ENCODE measurements at places on chromosomes 12 and 14.

- no peak for DNase-seq
Measured at GRCh38 chr12:678747-679712, 15.8 kb upstream of the NINJ2 start.

DNA sequence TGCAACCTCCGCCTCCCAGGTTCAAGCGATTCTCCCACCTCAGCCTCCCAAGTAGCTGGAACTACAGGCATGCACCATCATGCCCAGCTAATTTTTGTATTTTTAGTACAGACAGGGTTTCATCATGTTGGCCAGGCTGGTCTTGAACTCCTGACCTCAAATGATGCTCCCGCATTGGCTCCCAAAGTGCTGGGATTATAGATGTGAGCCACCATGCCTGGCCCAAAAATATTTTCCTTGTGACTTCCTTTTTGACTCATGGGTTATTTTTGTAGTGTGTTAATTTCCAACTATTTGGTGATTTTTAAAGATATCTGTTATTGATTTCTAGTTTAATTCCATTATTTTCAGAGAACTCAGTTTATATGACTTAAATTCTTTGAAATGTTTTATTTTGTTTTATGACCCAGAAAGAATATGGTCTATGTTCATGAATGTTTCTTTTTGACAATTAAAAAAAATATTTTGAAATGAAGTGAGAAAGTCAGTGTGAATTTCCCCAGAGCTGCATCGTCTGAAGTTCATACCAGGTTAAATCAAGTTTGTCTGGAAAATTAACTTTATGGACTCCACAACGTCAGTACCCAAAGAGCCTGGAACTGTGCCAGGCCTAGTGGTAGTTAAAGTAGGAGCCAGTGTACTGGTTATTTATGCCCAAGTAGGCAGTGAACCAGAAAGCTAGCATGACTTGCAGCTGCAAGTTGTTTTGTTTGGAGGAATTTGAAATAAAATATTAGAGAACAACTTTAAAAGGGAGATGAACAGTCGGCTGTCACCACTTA is 2.8 kb upstream of the CDKL1 start:
- no peak for DNase-seq

DNA sequence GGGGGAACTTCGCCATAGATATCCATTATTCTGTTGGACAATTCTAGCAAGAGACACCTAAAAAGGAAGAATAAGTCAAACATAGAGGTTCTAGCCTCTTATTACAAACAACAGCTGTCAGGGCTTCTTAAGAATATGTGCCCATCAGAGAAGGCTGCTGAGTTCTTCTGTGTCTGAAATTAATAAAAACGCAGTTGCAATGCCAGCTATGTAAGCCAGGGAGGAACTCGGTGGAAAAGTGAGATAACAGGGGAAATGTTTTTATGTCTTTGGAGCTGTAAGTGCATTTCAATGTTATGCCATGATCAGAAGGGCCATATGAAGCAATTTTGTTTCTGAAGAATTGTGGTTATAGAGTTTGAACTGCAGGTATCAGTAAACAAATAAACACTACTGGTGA is 95.0 kb downstream of the SYT1 start:
- DNase-seq, result no peak

- no peak for DNase-seq
Measured at GRCh38 chr14:96497087-96497486, 5.1 kb upstream of the PAPOLA start.

DNA sequence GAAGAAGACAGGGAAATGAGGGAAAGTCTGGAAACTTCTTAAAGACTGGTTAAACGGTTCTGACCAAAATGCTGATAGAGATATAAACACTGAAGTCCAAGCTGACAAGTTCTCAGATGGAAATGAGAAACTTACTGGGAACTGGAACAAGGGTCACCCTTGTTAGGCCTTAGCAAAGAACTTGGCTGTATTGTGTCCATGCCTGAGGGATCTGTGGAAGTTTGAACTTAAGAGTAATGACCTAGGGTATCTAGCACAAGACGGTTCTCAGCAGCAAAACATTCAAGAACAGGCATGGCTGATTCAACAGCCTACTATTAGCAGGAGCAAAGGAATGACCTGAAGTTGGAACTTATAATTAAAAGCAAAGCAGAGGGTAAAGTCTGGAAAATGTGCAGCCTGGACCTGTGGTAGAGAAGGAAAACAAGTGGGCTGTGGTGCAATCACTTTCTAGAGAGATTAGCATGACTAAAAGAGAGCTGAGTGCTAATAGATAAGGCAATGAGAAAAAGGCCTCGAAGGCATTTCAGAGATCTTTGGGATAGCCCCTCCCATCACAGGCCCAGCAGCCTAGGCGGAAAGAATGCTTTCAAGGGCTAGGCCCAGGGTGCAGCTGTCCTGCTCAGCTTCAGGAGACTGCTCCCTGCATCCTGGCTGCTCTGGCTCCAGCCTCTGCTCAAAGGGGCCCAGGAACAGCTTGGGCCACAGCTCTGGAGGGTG is 60.3 kb downstream of the ATP2B1 start:
- DNase-seq, result no peak

DNA sequence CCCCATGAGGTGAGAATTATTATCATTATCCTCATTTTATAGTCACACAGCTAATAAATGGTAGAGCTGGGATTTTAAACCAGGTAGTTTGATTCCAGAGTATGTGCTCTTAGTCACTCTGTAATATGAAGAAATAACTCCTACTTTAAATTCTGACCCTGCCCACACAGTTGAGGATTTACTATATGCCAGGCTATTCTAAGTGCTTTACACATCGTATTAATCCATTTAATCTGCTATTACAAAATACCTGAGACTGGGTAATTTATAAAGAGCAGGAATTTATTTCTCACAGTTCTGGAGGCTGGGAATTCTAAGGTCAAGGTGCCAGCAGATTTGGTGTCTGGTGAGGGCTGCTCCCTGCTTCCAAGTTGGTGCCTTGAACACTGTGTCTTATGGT is 19.6 kb upstream of the WIF1 start:
- DNase-seq, result no peak

GRCh38 chr14:85241022-85241855 is 288.7 kb upstream of the FLRT2 start:
- no peak for DNase-seq

DNA sequence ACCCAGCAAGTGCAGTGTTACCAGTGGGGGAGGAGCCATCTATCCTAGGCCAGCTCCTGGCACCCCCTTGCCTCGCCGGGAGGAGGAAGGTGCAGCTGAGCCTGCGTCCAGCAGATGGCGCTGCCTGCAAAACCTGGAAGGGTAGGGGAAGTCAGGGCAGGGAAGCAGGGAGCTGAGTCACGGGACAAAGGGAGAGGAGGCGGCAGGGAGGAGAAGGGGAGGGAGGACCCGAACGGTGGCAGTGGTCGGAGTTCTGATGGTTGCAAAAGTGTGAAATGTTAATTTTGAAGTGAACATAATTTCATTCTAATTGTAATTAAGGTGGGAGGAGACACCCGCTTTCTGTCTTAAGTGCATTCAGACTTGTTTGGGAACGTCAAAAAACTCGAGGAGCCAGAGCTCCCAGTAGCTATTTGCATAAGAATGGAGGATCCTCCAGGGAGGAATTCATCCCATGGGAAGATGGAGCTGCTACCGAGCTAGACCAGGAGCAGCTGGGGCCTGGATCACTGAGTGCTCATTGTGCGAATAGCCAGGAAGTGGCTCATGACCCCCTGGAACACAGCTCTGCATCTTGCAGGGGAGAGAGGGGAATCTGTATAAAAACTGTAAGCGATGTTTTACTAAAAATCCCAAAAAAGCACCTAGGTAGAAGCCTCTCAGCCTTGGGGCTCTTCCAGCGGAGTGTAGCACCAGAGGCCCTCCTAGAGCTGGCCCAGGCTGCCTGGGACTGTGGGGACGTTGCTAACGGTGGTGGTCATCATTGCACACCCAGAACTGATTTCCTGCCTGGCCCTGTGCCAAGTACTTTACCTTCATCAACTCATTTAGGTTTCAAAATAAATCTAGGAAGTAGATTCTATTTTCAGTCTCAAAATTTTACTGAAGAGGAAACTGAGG is 59.5 kb downstream of the EMP1 start:
- peak; percentile 73 for DNase-seq

DNA sequence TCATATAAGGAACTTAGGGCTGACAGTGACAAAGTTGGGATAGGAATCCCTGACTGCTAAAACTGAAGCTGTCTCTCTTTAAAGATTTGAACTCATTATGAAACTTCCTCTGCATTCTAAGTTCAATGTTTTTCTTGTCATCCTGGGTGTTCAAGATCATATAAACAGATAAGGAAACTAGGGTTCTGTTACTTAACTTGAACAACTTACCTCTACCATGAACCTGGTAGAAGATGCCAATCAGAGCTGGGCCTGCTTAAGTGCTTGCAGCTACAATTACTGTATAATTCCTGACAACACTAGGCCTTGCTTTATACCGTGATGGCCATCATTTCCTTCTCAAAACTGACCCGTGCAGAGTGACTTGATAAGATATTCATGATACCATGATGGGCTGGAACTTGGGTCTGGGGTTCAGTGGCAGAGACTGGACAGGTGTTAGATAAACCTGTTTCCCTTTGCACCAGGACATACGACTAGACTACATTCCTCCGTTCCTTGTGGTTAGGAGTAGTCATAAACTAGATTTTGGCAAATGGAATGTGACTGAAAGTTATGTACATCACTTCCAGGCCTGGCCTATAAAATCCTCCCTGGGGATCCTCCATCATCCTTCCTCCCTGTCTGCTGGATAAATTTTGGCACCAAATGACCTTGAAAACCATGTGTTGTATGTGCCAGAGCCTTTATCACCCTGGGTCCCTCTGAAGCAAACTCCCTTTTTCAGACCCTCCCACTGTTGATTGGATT is 172.2 kb upstream of the PRICKLE1 start:
- DNase-seq, result no peak

- DNase-seq, result no peak
Measured at GRCh38 chr12:31234053-31234840, 91.7 kb downstream of the SINHCAF start.

DNA sequence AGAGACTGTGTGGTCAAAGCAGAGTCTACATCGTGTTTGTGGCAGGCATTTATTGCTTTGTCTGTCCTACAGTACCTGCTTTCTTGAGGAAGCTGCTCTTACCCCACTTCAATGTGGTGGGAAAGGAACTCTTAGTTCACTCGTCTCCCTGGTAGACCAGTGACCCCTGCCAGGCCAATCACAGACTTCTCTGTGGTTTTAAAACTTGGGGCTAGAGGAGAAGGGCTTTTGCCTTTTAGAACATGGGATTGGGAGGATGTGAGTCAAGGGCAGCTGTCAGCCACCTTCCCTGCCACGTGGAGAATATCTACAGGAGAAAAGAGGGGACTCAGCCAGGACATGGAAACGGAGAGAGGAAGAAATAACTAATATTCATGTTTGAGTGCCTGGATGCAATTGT is 36.8 kb upstream of the TMED10 start:
- no peak for DNase-seq

DNA sequence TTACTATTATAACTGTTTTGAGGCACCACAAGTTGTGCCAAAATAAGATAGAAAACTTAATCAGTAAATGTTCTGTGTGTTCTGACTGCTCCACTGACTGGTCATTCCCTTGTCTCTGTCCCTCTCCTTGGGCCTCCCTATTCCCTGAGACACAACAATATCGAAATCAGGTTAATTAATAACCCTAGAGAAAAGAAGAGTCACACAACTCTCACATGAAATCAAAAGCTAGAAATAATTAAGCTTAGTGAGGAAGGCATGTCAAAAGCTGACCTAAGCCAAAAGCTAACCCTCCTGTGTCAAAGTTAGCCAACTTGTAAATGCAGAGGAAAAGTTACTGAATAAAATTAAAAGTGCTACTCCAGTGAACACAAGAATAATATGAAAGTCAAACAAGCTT is 53.8 kb upstream of the CCDC196 start:
- no peak for DNase-seq

GRCh38 chr12:108389544-108389943 is 50.4 kb upstream of the CMKLR1 start:
- no peak for DNase-seq

GRCh38 chr14:73293782-73294781 is 56.8 kb downstream of the PAPLN start:
- no peak for DNase-seq

DNA sequence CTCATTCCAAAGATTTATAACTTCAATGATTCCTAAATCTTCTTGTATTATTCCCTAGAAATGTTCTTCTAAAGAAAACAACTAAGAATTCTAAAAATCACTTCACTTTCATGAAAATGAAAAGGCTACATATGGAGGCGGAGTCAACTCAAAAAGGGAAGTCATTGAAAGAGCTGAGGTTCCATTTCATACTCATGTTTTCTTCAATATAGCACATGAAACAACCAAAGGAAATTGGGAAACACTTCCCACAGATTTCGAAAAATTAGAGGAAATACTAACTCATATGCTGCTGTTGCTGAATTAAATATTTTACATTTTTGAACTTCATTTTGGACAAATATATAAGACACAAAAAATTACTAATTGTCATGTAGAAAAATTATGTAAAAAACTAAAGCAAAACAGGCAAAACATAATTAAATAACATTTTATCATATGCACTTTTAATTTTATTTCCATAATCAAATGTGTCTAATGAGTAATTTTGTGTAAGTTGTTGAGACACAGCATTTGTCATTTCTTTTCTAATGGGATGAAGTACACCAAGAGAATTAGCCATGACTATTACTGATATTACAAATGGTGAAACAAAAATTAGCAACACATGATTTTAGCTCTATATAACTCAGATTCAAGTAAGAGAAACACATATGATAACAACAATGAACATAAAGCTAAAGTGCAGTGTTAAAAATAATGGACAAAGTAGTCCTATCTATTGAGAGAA is at the start of gene CD163:
Gene CD163, minus strand, starts transcription at position 92 of the 730 bp plus-strand sequence. Its CDS starts 87 bp downstream, at position 5.
- DNase-seq, result peak; percentile 5

DNA sequence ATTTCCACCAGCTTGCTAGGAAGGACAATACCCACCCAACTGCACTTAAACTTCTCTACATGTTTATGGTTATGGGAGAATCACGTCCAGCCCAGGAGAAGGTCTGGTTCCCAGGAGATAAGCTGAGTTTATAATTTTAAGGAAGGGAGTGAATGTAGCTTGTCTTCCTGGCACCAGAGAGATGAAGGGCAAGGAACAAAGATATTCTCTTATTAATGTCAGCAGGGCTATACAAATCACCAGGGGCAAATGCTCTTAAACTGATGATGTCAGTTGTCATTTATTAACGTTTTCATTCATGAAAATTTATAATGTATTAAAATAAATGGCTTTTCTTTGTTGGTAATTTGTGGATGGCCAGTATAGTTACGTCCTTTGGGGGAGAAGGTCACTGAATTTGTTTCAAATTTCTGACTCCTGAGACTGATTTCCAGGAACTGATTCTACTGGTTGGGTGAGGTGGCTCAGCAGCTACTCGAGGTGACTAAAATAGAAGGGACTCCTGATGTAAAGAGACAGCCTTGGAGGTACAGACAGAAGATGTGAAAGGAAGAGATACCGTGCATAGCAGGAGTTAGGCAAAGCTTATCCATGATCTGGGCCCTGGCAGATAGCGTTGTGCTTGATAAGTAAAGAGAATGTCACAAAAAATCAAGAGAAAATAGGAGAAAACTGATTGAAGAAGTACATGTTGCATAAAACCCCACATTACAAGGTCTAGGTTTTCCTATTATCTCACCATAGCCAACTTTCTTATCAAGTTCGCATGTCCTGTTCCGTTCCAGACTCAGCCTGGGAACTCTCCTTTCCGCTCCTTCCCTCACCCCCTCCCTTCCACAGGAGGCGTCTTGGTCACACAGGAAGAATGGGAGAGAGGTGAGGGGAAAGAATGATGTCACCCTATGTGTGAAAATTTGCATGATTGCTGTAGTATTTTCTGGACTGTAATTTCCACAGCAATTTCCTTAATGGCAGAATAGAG is 367.1 kb upstream of the FAR2 start:
- no peak for DNase-seq
